ENCODE measurements at places on chromosomes 13 and 19.

DNA sequence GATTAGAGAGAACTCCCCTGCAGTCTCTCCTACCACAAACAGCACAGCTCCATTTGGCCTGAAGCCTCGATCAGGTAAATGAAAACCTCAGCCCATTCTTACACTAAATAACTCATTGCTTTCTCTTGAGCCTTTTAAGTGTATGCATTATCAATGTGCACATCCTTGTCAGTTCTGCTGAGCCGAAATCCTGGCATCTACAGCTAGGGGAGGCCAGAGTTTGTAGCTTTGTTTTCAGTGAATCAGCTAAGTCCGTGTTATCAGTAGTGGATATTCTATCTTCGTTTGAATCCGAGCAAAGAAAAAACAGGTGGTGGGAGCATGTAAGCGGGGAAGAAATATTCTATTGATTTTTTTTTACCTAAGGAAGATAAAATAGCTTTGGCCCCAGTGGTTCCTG is 84.4 kb downstream of the ESD start:
- DNase-seq, result no peak

- DNase-seq, result no peak
Measured at GRCh38 chr13:40127925-40128324, 472.5 kb downstream of the COG6 start.

DNA sequence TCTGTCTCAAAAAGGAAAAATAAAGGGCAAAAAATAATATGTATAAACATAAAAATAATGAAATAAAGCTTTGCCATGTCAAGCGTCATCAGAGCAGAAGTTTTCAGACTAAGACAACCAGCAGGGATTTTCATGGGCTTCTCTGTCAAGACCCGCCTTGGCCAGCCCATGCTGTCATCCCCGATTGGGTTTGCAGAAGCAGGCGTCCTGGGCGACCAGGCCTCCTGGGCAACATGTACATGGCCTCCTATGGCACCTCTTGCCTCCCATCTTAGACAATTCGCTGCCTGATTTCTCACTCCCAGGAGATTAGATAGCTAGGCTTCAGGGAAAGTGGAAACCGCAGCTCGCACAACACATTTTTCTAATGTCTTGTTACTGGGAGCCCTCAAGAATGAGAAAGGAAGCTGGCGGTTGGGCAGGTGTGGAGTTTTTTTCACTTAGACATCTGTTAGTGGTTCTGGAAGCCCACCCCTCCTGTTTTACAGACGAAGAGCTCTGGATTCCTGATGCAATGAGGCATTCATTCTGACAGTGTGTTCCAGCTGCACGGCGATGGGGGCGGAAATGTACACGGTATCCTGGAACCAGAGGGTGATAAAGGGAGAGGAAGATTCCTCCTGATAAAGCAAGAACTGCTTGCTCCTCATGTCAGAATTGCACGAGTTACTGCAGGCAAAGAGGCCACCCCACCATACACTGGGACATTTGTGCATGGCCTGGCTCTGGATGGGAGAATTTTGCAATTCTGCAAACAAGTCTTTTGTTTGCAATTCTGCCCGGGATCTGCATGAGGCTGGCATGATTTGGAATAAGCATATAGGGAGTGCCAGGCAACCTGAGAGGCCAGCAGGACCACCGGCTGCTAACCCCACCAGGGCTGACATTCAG is 47.4 kb upstream of the KATNAL1 start:
- DNase-seq, result no peak

DNA sequence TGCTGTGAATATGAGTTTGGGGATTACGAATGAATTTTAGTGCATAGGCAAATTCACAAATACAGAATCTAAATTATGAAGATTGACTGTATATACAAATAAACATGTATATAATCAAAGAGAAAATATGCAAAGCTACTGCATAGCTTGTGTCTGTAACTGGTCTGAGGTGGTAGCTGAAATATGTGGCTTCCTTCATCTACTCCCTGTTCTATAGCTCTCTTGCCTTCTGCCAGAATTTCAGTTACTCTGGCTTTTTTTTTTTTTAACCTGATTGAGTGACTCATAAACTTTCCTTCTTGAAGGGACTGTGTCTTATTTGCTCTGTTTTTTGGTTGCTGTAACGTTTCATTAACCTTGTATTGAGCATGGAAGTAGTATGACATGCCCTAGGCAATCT is 26.6 kb downstream of the DNAJC3 start:
- no peak for DNase-seq

DNA sequence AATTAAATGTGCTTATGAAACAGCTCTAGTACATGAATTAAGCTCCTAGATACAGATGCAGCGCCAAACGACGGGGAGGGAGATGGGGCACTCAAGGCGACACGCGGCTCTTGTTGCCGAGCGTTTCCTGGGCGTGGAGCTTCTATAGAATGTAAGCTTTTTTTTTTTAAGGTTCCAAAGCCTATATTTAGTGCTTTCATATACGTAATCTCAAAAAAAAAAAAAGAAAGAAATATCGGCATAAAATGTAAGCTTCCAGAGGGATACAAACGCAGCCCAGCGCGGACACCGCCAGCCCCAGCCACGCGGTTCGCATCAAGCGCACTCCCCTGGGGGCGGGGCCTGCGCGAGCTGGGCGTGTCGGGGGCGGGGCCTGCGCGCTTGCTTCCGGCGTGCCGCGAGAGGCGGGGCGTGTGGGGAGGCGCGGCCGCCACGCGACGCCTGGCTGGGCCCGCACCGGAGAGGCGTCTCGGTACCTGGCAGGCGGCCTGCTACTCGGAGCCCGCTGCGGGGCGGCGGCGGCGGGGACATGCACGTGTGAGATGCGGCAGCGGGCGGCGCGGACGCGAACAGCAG is at the start of gene URI1:
URI1 (plus strand) TSS at position 412 of the 576 bp plus-strand sequence. CDS start 309 bp downstream, outside the sequence.
- DNase-seq, result peak; percentile 91

- no peak for DNase-seq
Measured at GRCh38 chr13:32409561-32410421, 18.1 kb downstream of the N4BP2L1 start.

DNA sequence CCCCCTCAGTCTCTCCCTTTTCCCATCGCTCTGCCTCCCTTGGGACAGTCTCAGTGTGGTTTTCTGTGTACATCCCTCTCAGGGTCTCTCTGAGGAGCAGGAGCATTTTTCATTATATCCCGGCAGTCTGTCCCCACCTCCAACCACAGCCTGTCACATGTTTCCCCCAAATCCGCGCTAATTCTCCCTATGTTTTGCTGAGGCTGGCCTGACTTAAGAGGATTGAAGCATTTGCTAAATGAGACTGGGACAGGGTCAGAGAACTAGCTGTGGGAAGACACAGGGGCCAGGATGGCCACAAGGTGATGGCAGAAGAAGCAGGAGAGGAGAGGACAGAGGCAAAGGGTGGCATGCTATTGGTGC is 5.5 kb downstream of the TPRX1 start:
- no peak for DNase-seq

- no peak for DNase-seq
Measured at GRCh38 chr13:29451976-29452375, 143.5 kb downstream of the SLC7A1 start.

DNA sequence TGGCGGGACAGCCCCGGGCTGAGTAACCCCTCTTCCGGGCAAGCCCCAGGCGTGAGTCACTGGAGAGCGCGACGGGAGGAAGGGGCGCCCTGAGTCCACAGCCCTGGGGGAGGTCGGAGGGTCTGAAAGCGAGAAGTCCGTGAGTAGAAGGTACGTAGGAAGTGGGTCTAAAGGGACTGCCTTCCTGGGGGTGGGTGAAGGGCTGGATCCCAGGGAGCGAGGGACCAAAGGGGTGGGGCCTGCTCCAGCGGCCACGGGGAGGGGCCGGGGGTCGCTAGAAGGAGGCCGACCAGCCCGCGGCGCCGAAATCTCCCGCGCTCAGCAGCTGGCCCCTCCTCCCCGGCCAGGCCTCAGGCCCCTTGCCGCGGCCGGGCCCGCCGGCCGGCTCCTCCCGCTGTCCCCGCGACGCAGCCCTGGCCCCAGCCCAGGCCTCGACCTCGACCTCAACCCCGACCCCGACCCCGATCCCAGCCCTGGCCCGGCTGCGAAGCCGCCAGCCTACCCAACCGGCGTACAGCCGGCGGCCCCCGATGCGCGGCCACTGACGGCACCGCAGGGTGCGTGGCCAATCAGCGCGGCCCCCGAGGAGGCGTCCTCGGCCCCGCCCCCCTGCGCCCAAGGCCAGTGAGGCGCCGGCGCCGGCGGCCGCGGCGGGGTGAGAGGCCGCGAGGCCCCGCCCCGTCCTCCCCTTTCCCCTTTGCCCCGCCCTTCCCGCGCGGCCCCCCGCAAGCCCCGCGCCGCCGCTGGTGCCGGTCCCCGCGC is 22.6 kb downstream of the IPO5 start:
- peak; percentile 75 for DNase-seq

DNA sequence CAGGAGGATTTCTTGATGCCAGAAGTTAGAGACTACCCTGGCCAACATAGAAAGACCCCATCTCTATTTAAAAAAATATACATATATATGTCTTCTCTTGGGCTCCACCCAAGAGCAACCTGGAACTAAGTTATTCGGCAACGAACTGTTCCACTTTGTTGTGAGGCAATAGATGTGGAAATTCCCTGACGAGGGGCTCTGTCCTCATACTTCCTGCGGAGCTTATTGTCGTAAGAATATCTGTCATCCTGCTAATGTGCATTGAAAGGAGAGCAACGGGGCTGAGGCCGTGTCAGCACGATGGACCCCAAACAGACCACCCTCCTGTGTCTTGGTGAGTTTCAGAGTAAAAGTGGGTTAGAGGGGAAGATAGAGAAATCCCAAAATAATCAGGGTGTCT is at the start of gene FCAR:
FCAR (plus strand) TSS at position 246 of the 400 bp plus-strand sequence; CDS start at position 301, 55 bp downstream.
- DNase-seq, result no peak

DNA sequence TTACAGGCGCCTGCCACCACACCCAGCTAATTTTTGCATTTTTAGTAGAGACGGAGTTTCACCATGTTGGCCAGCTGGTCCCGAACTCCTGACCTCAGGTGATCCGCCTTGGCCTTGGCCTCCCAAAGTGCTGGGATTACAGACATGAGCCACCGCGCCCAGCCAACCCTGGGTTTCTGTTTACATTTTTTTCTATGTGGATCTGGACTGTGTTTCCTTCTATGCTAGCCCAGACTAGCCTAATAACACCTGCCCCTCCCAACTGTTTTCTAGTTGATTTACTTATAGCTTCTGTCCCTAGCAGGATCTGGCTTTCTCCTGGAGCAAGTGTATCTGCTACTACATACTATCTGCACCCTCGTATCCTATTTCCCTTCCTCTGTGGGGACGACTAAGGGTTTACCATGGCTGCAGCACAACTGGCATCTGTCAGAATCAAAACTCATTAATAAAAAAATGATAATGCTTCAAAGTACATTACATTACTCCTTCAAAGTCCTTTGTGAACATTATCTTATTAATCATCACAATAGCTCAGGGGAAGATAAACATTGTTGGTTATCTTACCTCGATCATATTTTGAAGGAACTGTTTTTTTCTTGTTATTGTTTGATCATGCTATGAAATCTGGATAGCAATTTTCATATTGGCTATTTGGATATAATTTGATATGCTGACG is 228.3 kb downstream of the KLF5 start:
- no peak for DNase-seq

- DNase-seq, result no peak
Measured at GRCh38 chr13:40640845-40641458, 25.5 kb downstream of the FOXO1 start.

- no peak for DNase-seq
Measured at GRCh38 chr13:35879111-35879510, 252.1 kb downstream of the DCLK1 start.

GRCh38 chr19:31969016-31969415 is 376.4 kb upstream of the ZNF507 start:
- no peak for DNase-seq

GRCh38 chr19:8392017-8392591 is 1.9 kb downstream of the RAB11B start:
- DNase-seq, result no peak

GRCh38 chr13:35781036-35782000 is 304.8 kb upstream of the MAB21L1 start:
- no peak for DNase-seq

- no peak for DNase-seq
Measured at GRCh38 chr19:591099-591958, 1.6 kb downstream of the HCN2 start.

DNA sequence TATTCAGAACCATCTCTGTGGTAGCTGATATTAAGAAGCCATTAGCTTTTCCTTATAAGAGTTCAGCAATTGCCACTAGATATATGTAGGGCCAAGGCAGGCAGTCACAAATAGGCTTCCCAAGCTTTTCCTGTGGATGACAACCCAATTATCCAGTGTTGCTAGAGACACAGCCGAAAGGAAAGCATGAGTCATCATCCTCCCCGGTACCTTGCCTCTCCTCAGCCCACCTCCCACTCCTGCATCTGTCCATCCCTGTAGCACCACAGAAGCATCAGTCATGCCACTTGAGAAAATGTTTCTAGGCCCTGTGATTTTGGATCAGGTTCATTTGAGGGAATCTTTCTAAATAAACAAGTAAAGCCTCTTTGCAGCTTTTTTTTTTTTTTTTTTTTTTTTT is 204.3 kb downstream of the DNAJC15 start:
- no peak for DNase-seq

- no peak for DNase-seq
Measured at GRCh38 chr19:44672226-44672625, 944 bp downstream of the CEACAM19 start.

DNA sequence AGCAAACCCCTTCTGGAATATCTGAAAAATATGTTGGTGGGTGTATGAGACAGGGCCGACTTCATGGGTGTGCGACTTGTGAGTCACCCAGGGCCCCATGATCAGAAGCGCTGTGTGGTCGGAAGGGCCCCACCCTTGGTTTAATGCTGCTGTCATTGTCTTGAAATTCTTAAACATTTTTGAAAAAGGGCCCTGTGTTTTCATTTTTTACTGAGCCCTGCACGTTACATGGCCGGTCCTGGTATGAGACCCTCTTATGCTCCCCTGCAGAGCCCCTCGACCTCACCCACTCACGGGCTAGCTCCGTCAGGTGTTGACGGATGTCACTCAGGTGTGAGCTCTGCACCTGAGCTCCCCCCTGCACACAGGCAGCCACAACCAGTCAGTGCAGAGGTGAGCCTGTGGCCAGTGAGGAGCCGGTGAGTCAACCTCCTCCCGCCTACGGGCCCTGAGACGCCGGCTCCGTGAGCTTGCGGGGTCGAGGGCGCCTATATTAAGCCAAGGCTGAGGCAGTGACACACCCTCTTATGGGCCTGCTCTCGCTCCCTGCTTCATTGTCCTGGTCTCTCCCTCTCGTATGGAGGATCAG is 27.7 kb downstream of the GADD45B start:
- peak; percentile 60 for DNase-seq

GRCh38 chr19:17113127-17113785 is 37.7 kb downstream of the MYO9B start:
- DNase-seq, result no peak

GRCh38 chr19:16601378-16602052 is 26.5 kb downstream of the MED26 start:
- no peak for DNase-seq
